ENCODE measurements at places on chromosomes 2 and 18. TPM values are rescaled to one million over a fixed set of nuclear protein-coding genes. Genes with fewer than 3 reads are reported as not detected.

Gene DTNB
- total RNA-seq = 45.3 TPM

Gene MARCHF4
- total RNA-seq = not detected

Gene CETN1
- not detected for total RNA-seq

Gene CFAP53
- 1.4 TPM for total RNA-seq

Gene CREG2
- total RNA-seq = not detected

Gene BCL11A
- total RNA-seq = 0.12 TPM

All from CD4-positive, alpha-beta memory T cell (primary cell).